Ascending aorta (tissue), 2 donors: ENCODE measurements at places on chromosomes 2 and 18. TPM values are rescaled to one million over a fixed set of nuclear protein-coding genes. Genes with fewer than 3 reads are reported as not detected.

Gene DBI
- 11.2 TPM for total RNA-seq

Gene C2orf66
- not detected for total RNA-seq

Gene PAIP2B
- total RNA-seq: 0.32 TPM

DNA sequence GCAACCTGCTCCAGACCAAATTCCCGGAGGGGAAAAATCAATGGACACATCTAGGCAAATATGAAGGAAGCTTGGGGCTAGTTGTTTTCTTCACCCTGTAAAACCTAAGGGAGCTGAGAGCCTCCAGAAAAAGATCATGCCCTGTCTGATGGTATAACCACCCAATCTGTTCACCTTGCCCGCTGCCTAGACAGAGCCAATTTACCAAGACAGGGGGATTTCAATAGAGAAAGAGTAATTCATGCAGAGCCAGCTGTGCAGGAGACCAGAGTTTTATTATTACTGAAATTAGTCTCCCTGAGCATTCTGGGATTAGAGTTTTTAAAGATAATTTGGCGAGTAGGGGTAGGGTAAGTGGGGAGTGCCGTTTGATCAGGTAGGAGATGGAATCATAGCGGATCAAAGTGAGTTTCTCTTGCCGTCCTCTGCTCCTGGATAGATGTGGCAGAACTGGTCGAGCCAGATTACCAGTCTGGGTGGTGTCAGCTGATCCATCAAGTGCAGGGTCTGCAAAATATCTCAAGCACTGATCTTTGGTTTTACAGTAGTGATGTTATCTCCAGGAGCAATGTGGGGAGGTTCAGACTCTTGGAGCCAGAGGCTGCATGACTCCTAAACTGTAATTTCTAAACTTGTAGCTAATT, 35.1 kb upstream of the B4GALT6 start:
- H3K27ac ChIP-seq: no peak overlapping the region
- H3K4me3 ChIP-seq: no peak overlapping the region
- H3K36me3 ChIP-seq: no peaks in the 10 kb centered on the region
- no peak for DNase-seq
- no peaks in the 10 kb centered on the region for H3K27me3 ChIP-seq

DNA sequence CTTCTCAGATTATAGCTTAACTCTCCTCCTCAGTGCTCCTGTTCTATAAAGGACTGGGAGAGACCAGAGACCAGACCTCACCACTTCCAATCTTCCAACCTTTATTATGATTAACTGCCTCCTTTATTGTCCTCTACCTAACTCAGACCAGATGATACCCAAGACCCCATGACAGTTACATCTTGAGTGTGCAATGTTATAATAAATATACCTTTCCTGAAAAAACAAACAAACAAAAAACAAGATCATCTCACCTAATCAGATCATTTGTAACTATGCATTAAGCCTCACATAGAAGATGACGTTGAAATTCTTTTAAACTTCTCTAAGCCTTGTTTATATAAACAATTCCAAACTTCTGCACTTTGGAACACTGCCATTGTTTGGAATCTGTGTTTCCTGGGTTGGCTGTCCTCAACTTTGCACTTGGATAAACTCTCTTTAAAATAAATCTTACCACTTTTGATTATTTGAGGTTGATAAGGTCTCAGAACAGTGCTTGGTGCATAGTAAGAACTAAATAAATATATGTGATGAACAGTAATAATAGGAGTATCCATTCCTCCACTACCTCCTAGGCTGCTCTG, 342.7 kb downstream of the TDRD15 start:
- H3K36me3 ChIP-seq: no peaks in the 10 kb centered on the region
- DNase-seq: no peak
- H3K4me1 ChIP-seq: no peaks in the 10 kb centered on the region
- no peak overlapping the region for H3K27ac ChIP-seq
- H3K4me3 ChIP-seq: no peak overlapping the region

DNA sequence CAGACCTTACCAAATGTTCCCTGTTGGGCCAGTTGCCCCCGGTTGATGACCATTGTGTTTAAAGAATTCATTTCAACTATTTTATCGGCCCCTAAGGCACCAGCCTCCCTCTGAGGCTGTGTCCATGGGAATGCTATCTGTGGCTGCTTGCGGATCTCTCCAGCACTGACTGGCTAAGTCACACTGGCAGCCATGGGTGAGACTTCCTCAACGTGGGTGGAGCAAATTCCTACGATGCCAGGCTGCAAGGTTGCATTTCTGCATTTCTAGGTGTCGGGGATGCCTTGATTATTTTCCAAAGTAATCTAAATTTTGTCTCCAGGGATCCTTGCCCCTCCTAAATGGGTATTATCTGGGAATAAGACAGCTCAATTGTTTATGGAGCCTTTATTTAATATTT, 6.2 kb downstream of the CXCR4 start:
- no peaks in the 10 kb centered on the region for H3K4me1 ChIP-seq
- H3K27ac ChIP-seq: no peak overlapping the region
- no peaks in the 10 kb centered on the region for H3K36me3 ChIP-seq
- no peak overlapping the region for H3K4me3 ChIP-seq
- no peaks in the 10 kb centered on the region for H3K27me3 ChIP-seq

GRCh38 chr2:86500325-86501083, 59.3 kb downstream of the KDM3A start:
- DNase-seq: no peak
- no peak overlapping the region for H3K27ac ChIP-seq
- H3K4me1 ChIP-seq: no peaks in the 10 kb centered on the region
- H3K27me3 ChIP-seq: no peaks in the 10 kb centered on the region

GRCh38 chr2:85400023-85400422, 10.1 kb downstream of the CAPG start:
- no peaks in the 10 kb centered on the region for H3K27me3 ChIP-seq
- H3K36me3 ChIP-seq: peaks cover 25% of the 10 kb centered on the region
- H3K27ac ChIP-seq: no peak overlapping the region
- H3K4me3 ChIP-seq: no peak overlapping the region
- DNase-seq: no peak

DNA sequence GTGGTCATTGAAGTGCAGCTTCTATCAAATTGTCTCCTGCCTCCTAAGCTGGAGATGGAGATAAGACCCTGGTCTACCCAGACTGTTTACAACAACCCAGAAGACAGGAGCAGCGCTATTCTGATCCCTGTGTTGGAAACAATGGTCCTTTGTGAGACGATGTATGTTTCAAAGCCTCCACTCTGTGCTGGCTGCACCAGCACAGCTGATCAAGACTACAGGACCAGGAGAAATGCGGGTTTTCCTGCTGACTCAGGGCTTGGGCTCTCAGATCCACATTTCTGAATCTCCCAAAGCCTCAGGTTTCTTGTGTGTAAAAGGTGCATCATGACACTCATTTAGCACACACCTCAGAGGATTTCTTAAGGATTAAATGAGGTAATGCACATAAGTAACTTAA, 92.0 kb downstream of the POU3F3 start:
- no peaks in the 10 kb centered on the region for H3K27me3 ChIP-seq
- H3K4me3 ChIP-seq: no peak overlapping the region
- no peak for DNase-seq
- H3K27ac ChIP-seq: no peak overlapping the region

GRCh38 chr2:233051241-233052149, 8.6 kb upstream of the INPP5D start:
- H3K4me3 ChIP-seq: no peak overlapping the region
- peak; percentile 50 for DNase-seq
- no peaks in the 10 kb centered on the region for H3K27me3 ChIP-seq
- H3K27ac ChIP-seq: peak overlapping the region; percentile 32

DNA sequence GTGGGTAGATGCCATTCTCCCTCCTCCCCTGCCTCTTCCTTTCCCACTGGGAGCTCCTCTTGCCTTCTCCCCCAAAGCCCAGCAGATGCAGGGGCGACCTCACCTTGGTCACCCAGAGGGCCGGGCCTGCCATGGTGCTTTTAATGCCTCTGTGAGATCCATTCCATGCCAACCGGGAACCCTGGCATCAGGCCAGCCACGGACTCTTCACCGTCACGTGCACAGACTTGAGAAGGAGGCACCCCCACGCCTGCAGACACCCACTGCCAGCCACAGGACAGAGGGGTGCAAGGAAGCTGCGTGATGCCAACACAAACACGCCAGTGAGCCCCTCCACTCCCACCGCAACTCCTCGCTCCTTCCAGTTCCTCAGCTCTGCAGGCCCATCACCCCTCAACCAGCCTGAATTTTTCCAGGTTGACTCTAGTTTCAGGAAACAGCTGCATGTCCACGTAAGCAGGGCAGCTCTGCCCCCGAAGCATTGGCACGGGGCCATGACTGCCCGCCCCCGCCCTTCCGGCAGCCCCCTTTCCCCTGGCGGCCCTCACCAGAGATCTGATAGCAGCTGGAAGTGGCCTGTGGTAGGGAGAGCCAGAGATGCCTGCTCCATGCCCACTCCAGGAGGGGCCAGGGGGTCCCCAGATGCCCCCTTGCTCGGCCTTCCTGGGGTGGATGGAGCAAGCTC, 50.8 kb downstream of the DNMT3A start:
- H3K4me1 ChIP-seq: peaks cover 44% of the 10 kb centered on the region
- H3K4me3 ChIP-seq: no peak overlapping the region
- no peaks in the 10 kb centered on the region for H3K27me3 ChIP-seq
- no peak overlapping the region for H3K27ac ChIP-seq
- DNase-seq: no peak

Gene MEP1B
- total RNA-seq: not detected

DNA sequence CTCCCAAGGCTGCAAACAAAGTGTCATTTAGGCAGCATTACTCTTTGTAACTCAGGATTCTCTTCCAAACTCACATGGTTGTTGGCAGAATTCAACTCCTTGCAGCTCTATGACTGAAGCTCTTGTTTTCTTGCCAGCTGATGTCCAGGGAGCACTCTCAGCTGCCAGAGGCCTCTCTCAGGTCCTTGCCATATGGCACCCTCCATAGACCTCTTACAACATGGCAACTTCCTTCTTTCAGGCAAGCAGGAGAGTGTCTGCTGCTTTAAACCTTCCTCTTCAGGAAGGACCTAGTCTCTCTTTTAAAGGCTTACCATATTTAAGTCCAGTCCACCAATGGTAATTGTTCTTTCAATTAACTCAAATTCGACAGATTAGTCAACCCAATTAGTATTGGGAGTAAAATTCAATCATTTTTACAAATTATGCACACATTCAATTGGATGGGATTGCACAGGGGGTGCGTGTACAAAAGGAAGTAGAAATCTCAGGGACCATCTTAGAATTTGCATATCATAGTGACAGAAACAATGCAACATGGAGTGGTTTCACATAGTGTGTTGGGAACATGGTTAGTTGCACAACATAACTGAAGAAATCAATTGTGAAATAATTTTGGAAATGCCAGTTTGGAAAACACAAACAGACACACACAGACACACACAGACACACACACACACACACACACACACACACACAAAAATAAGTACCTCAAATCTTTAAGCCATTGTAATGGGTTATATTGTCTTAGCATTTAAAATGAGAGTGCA, 893.5 kb upstream of the ZEB2 start:
- H3K27ac ChIP-seq: no peak overlapping the region
- no peak overlapping the region for H3K4me3 ChIP-seq
- H3K4me1 ChIP-seq: no peaks in the 10 kb centered on the region
- DNase-seq: no peak
- H3K36me3 ChIP-seq: no peaks in the 10 kb centered on the region
- no peaks in the 10 kb centered on the region for H3K27me3 ChIP-seq
